ENCODE measurements at places on chromosomes 12 and 14. TPM values are rescaled to one million over a fixed set of nuclear protein-coding genes. Genes with fewer than 3 reads are reported as not detected.

- no peak for DNase-seq
These were observed 47.6 kb downstream of the A2M start for GRCh38 chr12:9068086-9068485.

DNA sequence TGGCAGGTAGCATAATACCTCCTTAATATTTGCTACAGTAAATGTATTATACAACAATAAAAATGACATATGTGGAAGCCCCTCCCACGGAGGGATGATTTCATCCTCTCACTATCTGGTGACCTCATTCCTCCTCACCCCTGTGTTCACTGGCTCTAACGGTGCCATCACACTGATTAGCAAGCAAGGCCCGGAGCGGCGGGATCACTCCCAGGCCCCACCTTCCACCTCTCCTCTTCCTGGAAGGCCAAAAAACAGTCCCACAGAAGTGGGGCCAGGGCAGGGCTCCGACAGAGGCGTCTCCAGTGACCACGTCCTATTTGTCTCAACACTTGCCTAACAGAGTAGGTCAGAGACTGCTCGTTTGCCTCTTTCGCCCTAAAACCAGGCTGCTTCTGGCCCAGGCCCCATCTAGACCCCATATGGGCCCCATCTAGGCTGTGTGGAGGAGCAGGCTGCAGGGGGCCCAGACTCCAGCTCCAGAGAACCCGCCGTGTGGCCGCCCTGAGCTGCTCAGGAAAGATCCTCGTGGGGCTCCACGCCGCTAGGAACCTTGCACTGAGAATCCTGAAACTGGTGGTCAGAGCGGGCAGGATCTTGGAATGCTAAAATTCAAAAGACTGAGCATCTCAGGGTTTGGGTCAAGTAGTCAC lies 3.7 kb downstream of the SELPLG start:
- peak; percentile 63 for DNase-seq

- no peak for DNase-seq
These were observed 22.9 kb upstream of the RNF34 start for GRCh38 chr12:121376754-121377697.

DNA sequence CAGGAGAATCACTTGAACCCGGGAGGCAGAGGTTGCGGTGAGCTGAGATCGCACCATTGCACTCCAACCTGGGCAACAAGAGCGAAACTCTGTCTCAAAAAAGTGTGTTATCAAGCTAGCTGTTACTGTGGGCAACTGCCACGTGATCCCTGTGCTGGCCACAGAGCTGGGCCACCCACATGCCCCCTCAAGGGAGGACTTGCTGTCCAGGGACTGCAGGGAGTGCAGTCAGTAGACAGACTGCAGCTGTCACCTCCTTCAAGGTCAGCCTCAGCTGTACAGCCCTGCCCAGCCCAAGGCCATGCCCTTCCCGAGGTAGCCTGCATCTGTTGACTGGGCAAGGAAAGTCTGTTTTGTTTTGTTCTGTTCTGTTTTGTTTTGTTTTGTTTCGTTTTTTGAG lies 46.6 kb upstream of the BICDL1 start:
- DNase-seq, result no peak

GRCh38 chr12:65845751-65846537 lies 21.7 kb downstream of the HMGA2 start:
- DNase-seq, result no peak

DNA sequence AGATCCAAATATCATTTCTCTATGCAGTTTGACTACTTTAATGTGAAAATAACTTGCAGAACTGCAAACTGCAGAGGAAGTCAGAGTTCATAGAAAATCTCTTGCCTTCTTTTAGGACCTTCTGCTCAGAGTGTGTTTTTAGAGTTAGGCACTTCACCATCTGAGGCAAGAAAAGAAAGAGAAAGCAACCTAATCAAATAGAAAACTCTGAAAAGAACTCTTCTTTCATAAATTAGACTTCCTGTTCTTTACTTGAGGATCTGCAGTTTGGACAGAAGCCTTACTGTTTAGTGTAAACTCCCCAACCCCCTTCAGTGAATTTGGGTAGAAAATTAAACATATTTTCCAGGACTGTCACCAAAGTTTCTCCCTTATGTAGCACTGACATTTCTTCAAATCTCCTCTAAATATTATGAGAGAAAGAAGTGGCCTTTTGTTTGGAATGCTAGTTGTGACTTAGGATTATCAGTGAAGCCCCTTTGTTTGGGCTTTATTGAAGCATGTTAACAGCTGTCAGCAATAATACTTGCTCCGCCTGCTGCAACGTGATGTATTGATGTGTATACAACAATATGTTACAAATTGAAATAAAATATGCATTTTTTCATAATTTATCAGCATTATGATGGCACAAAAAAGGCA lies 99.5 kb downstream of the PDZRN4 start:
- DNase-seq, result no peak

The ACOT6 gene
- not detected for polyA plus RNA-seq

The KLRG1 gene
- polyA plus RNA-seq, result 18.0 TPM

- no peak for DNase-seq
These were observed 24.5 kb downstream of the MBIP start for GRCh38 chr14:36295642-36296627.

GRCh38 chr12:6264402-6265037 lies 46.0 kb upstream of the PLEKHG6 start:
- no peak for DNase-seq

DNA sequence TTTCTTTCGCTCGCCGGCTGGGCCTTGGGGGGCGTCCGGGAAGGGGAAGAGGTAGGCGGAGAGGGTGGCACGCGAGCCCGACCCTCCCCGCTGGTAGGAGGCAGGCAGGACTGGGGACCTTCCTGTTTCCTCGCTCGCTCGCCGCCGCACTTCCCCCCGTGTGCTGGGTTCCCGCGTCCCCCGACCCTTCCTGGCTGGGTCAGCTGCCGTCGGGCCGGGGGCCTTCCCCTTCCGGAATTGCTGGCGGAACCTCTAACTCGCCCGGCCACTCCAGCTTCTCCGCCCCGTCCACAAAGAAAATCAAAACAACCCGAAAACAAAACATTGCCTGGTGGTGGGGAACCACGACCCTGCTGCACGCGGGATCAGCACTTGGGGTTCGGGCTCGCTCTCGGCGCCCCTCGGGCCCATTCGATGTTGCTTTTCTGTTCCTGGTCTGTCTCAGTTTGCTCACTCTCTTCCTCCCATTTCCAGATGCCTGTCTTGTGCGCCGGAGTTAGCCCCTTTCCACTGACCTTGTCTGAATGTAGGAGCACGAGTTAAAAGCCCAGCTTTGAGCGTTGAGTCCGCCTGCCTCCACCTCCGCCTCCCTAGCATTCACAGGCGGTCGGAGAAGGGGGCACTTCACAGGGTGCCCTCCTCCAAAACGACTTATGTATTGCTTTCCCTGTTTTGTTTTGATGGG lies 581 bp downstream of the PAPOLA start:
- DNase-seq, result no peak

GRCh38 chr12:123731596-123731995 lies 19.4 kb downstream of the ATP6V0A2 start:
- DNase-seq, result no peak

GRCh38 chr12:89414322-89414721 lies 62.0 kb upstream of the DUSP6 start:
- DNase-seq, result no peak

The PGF gene
- polyA plus RNA-seq, result not detected

The FBXL14 gene
- 31.8 TPM for polyA plus RNA-seq

DNA sequence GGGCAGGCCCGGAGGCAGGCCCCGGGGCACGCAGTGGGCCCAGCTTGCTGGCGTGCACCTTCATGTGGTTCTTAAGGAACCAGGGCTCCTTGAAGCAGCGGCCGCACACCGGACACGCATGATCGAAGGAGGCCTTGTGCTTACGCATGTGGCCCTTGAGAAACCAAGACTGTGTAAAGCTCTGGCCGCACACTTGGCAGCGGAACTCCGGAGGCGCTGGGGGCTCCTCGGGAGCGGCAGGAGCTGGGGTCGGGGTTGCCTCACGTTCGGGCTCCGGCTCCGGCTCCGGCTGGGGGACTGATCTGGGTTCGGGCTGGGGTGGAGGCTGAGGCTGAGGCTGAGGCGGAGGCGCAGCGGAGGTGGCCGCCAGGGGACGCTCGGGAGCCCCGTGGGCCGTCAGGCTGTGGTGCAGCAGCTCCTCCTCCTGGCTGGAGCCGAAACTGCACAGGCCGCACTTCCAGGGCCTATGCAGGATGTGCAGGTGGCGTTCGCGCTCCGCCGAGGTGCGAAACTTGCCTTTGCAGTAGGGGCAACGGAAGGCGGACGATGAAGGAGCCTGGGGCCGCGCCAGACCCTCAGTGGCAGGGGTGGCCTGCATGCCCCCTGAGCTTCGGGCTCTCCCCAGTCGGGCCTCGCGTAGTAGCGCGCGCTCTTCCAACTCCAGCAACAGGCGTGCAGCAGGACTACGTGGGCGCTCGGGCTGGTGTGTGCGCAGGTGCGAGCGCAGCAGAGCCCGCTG lies 6.0 kb downstream of the ZNF219 start:
- peak; percentile 93 for DNase-seq

The WNK1 gene
- 22.9 TPM for polyA plus RNA-seq

DNA sequence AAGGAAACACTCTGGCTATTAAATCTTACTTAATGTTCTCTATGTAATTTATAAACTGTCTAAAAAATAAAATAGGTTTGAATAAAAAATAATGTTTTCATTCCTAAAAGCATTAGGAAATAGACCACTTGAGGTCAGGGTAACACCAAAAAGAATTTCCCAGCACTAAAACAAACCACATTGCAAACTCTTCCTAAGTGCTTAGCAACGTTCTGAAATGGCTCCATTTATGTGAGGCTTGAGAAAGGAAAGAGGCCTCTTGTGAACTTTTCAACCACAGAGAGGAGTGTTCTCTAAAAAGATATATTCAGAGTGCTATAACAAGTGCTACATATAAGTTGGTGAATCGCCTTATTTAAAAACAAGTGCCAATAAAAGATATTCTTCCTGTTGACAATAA lies 42.7 kb downstream of the ALX1 start:
- no peak for DNase-seq

The MAP3K9 gene
- polyA plus RNA-seq, result 0.73 TPM

DNA sequence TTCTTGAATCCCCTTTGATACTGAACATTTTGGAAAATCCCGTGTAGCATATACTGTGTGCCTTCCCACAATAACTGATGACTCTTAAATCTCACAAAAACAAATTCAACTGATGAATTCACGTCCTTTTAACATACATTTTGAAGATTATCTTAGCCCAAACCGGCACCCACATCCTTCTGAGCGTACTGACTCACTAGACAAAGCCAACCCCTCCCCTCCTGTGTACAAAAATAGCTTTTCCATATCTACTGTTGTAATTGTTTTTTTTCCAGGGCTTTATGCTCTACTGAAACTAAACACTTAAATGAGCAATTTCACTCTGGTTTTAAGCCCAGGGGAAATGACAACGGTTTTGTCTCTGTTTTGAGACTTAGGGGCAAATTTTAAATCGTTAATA lies 109.4 kb upstream of the ATF7IP start:
- DNase-seq, result no peak

The OR6C3 gene
- polyA plus RNA-seq, result not detected

Measured in naive thymus-derived CD4-positive, alpha-beta T cell (primary cell).